ENCODE measurements at places on chromosomes 2 and 18.

GRCh38 chr2:147082850-147083522 is 761.8 kb upstream of the ACVR2A start:
- peak; percentile 71 for DNase-seq

DNA sequence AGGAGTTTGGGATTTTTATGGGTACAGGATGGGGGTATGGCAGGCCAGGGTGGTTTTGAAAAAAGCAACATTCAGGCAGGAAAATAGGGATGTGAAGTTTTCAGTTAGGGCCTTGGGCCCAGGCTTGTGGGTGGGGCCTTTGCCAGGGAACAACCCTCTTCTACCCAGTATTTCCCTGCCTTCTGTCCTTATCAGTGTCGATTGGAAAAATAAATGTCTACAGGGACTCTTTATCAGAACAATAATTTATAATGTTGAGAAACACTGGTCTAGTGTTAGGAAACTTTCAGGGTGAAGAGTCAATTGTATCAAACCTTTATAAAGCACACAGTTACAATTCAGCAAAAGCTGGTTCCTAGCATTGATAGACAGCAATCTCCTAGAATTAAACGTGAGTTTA is 214.1 kb upstream of the NABP1 start:
- DNase-seq, result no peak

DNA sequence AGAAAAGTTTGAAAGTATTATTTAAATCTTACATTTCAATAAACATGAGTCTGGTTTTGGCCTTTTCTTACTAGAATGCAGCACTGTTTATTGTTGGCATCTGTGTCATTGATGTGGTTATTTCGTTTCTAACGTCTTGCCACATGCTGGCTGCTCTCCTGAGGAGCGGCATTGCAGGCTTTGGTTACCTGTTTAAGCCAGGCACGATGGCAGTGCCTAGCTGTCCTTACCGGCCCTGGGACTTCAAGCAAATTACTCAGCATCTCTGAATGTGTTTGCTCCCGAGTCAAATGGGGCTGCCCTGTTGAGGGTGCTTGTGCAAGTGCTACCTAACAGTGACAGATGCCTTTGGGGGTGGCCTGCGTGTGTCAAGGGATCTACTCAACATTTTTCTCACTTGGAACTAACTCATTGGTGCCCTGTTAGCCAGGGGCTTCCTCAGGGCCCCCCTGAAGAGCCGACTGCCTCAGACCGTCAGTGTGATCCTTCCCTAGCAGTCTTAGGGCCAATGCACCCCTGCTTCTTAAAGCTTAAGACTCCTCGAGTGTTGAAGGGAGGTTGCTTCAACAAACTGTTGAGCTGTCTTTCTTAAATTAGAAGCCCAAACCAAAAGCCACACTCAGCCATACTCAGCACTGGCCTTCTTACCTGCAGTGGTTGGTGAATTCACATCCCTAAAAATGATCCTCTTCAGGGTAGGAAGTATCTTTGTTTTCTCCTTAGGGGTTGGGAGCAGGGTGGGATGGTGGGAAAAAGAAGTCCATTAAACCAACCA is 151.5 kb downstream of the NCK2 start:
- no peak for DNase-seq

DNA sequence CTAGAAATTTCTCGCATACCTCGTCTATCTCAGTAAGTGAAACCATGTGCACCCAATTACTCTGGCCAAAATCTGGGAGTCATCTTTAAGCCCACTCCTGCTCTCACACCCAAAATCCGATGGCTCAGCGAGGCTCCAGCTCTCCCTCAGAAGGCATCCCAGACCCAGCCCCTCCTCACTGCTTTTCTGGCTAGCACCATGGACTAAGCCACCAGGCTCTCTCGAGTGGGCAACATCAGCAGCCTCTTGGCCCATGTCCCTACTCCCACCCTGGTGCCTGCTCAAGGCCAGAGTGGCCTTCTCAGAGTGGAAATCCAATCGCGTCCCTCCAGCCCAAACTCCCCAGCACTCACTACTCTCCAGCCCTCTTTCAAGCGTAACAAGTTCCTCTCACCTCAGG is 27.2 kb downstream of the TNS1 start:
- DNase-seq, result no peak

GRCh38 chr2:9493478-9493877 is 19.1 kb downstream of the IAH1 start:
- no peak for DNase-seq

DNA sequence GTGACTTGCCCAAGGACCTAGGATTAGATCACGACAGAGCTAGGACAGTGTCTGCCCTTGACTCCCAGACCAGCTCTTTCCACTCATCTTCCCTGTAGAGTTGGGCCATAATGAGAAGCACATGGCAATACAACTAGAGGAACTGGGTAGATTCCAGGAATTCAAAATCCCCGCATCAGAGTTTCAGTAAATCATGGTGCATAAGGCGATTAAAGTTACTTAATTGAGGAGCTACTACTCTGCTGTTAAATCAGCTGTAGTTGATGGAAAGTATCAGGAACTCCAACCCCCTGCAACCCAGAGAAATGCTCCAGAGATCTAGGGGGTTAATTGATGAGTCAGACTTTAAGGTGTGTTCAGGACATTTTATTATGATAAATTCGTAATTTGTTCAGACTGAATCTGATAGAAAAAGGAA is 5.7 kb downstream of the ANTXR1 start:
- DNase-seq, result no peak

- DNase-seq, result no peak
Measured at GRCh38 chr2:236984046-236984445, 101.6 kb upstream of the COPS8 start.

Measured in kidney tubule cell (primary cell).